ENCODE measurements at places on chromosomes 2 and 18.

DNA sequence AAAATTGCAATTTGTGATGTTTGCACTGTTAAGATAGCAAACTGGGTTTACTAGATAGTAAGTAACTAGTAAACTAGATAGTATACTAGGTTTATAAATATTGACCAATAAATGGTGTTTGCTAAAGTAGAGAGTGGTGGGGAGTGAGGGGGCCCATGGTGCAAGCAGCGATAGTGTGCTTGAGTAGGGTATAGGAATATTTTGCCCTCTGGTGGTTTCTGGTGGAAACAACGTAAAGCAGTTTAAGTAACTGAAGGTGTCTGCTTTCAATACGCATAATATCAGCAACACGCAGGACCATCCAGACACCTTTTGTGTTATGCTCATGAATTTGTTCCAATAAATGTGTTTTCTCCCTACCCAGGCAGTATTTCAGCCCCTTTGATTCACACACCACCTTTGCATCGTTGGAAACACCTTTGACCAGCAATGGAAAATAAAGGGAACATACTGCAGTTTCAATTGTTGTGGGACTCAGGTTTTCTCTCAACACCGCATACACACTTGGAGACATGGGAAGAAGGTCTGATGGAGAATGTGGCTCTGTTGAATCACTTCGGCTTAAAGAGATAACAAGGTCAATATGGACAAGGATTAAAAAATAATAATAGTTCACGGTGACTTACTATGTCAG lies 16.7 kb upstream of the STAT1 start:
- peak; percentile 53 for DNase-seq

- peak; percentile 43 for DNase-seq
Measured at GRCh38 chr18:45722899-45723298, 1.1 kb upstream of the SLC14A1 start.

GRCh38 chr18:39752351-39752750 lies 2186.8 kb upstream of the CELF4 start:
- no peak for DNase-seq

DNA sequence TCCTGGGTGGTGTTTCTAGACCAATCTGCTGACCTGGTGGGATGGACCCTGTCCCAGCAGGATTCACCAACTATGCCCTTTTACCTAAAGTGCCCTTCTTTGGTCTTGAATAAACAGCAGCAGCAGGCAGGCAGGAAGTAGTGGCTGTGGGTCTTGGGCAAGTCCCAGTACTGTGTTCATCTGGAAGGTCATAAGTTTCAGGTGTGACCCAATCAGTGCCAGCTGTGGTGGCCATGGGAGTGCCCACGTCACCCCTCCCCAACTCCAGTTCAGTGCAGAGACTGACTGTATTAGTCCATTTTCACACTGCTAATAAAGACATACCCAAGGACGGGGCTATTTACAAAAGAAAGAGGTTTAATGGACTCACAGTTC lies 148.3 kb upstream of the SRD5A2 start:
- DNase-seq = no peak

- peak; percentile 85 for DNase-seq
Measured at GRCh38 chr2:66507673-66508201, 72.8 kb downstream of the MEIS1 start.

DNA sequence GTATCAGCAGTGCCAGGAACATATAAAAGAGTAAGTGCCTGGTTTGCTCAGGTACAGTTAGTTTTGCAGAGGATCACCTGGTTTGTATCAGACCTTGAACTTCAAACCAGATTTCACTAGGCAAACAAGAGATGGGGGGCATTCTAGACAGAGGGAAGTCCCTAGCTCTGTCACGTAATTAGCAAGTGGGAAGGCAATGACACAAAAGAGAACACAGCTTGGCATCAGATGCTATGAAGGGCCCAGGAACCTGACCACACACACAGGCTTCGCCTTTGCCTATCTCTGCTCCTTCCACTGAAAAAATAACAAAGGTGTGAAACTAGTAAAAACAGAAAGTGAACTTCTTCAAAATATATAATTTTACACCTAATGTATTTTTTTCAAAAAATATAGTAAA lies 62.6 kb downstream of the CERKL start:
- no peak for DNase-seq

DNA sequence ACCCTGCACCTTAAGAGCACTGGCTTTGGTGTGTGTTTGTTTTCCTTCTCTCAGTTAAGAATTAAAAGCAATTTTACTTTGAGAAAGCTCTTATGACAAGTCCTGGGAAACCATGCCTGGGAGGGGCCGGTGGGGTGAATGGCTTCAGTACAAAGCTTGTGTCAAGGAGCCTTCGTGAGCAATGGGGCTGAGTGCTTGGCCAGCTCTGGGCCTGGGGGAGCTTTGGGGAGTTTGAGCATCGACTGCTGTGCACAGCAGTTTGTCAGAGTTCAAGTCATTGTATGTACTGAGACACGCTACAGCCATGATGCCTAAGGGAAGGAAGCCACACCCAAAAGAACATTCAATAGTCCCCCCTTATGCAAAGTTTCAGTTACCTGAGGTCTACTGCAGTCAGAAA lies 75.8 kb downstream of the ARHGEF4 start:
- no peak for DNase-seq

DNA sequence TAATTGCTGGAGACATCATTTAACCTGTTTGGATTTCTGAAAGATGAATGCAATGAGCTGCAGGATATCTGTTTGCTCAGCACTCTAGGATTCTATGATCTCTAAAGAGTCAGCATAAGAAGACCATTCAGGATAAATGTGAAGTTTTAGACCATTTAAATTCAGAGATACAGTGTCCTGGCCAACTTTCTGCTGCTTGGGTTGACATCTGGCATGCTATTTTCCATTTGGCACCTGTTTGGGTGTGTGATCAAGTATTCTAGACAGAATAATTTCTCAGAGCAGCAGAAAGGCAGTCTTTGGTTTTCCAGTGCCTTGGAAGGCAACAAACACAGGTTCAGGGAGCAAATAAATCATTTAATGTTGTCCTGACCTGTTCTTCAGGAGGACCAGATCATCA lies 144.8 kb upstream of the NDUFV2 start:
- DNase-seq = no peak

GRCh38 chr2:176246331-176246730 lies 22.9 kb upstream of the MTX2 start:
- DNase-seq = peak; percentile 96

DNA sequence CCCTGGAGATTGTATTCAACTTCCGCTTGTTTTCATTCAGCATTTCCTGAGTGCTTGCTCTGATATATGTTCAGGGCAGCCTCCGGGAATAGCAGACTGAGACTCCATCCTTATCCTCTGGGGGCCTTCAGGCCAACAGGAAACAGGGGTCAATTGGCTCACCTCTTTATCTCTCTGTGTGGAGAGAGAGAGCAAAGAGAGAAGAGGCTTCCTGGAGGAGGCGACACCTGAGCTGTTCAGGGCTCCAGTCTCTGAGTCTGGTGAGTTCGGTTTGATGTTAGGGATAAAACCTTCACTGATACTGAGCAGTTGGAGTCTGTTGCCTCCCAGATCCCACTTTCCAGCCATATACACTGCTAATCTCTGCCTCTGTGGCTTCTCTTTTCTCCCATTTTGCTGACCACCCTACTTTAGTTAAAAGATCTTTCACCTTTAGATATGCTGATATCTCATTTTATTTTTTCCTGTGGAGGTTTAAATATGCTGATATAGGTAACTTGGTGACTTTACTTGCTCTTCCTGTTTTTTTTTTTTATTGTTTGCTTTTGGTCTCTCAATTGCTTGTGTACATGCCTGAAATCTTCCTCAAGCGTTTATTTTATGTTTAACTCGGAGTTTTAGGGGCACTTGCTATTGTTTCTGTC lies 56.9 kb downstream of the KCNS3 start:
- DNase-seq = no peak

GRCh38 chr2:31051258-31052140 lies 86.7 kb downstream of the GALNT14 start:
- DNase-seq = no peak

DNA sequence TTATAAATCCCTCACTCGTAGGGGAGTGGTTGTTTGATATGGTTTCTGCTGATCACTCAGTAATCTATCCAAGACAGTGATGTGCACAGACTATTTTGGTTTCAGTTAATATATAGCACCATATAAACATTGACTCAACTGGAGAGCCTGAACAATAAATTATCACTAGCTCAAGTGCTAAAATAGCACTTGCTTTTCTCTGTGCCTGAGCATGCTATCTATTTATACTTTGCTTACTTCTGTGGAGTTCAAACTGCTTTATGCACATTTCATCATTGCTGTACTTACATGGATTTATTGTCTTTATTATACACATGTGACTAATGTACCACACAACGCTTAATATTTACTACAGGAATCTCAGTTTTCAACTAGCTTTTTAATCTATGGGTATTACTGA lies 133.6 kb downstream of the BCL2 start:
- DNase-seq = no peak

DNA sequence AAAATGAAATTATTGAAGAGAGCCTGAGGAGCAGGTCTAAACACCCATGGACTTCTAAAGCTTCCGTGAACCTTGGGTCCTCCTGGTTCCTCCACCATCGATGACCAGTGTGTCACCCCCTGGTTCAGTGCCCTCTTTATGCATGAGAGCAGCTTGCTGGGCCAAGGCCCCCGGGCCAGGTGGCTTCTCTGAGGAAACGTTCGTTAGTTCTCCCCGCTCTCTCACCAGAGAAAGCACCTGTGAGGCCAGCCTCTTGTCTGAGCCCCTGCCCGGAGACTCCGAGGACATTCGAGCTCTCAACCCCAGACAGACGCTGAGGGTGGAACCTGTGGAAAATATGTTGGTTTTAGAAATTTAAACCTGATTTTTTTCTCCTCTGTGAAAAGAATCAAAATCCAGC lies 92.4 kb downstream of the GLI2 start:
- no peak for DNase-seq

GRCh38 chr2:204177251-204177976 lies 240.9 kb downstream of the ICOS start:
- no peak for DNase-seq

GRCh38 chr2:63888490-63889402 lies 47.0 kb downstream of the UGP2 start:
- DNase-seq = peak; percentile 78

GRCh38 chr2:96960153-96960961 lies 26.0 kb downstream of the FAM178B start:
- peak; percentile 89 for DNase-seq

- no peak for DNase-seq
Measured at GRCh38 chr2:1997409-1997808, 253.1 kb upstream of the PXDN start.

GRCh38 chr2:100876231-100876860 lies 56.4 kb downstream of the NPAS2 start:
- DNase-seq = no peak

GRCh38 chr2:9558948-9559381 lies 3.3 kb upstream of the ADAM17 start:
- no peak for DNase-seq

DNA sequence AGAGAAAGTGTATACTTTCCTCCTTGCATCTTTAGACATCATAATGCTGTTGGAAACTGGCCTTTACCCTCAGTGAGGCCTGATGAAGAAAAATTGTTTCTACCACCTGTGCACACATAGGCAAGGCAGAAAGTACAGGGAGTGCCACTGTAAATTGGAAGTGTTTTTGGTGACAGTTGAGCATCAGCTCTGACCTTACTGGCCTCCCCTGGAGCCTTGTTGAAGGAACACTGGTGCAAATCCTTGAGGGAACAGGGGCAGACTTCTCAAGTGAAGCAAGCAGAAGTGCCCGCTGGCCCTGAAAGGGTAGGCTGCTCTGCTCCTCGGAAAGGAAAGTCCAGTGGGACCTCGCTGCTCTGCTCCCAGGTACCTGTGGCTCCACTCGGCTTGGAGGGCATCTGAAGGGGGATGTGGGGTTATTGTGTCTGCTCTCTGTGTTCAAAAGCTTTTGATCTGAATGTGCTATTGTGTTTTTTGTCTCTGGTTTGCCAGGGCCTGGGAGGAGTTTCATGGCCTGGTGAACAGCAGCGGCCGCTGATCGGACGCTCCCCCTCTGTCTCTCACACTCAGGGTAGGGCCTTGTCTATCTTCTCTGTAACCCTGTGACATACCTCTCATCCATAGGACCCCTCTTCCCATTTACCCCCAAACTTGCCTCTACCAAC lies 23.4 kb downstream of the EIF4E2 start:
- DNase-seq = peak; percentile 77

- no peak for DNase-seq
Measured at GRCh38 chr18:424668-425067, 75.8 kb downstream of the COLEC12 start.

DNA sequence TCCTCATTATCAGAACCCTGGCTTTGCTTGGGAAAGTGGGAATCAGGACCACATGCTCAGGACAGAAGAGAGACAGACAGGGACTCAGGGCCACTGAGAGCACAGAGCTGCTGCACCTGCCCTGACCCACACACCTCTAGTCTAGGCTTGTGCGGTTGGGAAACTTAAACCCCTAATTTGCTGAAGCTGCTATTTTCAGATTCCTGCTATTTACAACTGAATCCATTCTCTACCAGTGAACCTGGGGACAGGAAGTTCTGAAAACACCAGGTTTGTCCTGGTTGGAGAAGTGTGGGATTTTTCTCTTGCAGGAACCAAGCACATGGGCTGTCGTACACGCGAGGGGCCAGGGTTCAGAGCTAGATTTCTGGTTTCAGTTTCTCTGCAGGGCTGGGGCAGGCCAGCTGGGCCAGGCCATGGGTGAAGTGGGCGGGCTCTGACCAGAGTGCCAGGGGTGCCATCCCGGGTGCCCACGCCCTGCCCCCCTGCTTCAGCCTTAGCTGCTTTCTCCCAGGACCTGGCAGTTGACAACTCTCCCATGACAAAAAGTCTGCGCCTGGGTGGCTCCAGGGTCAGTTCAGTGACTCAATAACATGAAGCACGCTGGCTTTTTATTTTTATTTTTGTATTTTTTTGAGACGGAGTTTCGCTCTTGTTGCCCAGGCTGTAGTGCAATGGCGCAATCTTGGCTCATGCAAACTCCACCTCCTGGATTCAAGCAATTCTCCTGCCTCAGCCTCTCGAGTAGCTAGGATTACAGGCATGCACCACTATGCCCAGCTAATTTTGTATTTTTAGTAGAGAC lies 51.3 kb upstream of the SLC1A4 start:
- no peak for DNase-seq

DNA sequence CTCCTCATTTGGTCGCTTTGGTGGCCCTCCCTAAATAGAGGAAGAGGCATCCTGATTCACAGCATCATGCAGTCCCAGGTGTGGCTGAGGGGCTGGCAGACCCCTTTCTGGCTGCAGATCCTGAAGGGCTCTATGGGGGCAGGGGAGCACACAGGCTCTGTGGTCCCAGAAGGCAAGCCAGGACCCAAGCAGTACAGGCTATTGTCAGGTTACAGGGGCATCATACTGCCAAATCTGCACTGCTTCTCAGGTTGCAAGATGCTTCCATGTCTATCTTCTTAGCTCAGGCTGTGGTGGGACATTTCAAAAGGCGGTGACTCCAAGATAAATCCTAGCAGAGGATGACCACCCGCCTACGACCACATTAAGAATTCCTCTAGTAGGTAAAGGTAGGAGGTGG lies 54.3 kb downstream of the TTC32 start:
- no peak for DNase-seq

DNA sequence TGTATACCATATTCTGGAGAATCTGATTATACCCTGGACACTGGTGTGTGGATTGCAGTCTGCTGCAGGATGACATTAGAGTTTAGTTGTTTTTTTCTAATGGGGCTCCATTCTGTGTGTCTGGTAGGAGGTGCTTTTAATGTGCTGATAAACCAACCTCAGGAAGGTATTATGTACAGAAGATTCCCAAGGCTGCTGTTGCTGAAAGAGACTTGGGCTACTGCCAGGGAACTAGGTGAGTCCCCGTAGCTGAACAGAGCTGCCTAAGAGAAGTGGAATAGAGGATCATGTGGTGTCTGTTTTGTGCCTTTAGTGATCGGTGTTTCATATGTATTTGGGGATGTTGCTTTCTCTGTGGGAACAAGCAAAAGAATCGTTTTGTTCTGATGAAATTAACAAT lies 16.5 kb downstream of the SPATA3 start:
- no peak for DNase-seq

Measured in pons (tissue), 1 donor.